ENCODE measurements at places on chromosomes 4 and X.

DNA sequence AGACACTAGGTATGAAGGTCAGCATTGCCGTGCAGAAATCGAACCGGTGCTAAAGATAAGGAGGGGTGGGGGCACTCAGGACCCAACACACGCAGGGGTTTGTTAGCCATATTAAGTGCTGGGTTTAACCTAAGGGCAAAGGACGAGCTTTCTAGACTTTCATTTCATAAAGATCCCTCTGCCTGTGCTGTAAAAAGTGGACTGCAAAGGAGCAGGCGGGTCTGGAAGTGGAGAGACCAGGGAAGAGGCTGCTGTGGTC is 1.3 kb downstream of the CASP3 start:
- DNase-seq, result no peak

- no peak for DNase-seq
These were observed 66.4 kb upstream of the OR13H1 start for GRCh38 chrX:131477498-131477897.

DNA sequence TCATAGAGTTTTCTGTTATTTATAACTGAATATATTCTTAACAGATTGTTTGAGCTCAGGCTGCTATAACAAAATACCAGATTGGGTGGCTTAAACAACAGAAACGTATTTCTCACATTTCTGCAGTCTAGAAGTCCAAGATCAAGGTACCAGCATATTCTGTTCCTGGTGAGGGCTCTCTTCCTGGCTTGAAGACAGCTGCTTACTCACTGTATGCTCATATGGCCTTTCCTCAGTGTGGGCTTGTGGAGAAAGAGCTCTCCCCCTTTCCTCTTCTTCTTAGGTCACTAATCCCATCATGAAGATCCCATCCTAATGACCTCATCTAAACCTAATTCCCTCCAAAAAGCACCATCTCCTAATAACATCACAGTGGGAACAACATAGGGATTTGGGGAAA is 117.8 kb downstream of the RASGEF1B start:
- DNase-seq, result no peak

DNA sequence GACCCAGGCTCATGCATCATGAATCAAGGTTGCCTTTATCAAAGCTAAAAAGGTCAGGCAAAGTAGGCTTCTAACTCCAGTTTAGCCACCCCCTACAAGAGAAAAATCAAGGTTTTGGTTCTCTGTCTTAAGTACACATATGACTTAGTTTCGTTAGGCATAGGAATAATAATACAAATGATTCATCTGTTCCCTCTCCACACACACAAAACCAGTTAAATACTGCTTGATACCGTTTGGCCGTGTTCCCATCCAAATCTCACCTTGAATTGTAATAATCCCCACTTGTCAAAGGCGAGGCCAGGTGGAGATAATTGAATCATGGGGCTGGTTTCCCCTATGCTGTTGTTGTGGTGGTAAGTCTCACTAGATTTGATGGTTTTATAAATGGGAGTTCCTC is 226.2 kb downstream of the HS6ST2 start:
- DNase-seq, result no peak

- DNase-seq, result no peak
These were observed 48.1 kb upstream of the BCOR start for GRCh38 chrX:40145923-40146261.

DNA sequence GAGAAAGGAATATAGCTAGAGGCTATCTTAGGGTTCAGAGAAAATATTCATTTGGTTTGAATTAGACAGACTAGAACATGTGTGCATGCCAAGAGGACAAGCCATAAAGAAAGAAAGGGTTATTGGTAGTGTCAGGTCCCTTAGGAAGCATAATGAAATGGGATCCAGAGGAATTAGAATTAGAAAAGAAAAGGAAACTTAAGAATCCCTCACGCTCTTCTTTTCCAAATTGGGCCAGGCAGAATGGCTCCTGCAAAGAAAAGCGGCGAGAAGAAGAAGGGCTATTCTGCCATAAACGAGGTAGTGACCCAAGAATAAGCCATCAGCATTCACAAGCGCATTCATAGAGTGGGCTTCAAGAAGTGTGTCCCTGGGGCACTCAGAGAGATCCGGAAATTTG is 4.9 kb upstream of the ABCG2 start:
- no peak for DNase-seq

DNA sequence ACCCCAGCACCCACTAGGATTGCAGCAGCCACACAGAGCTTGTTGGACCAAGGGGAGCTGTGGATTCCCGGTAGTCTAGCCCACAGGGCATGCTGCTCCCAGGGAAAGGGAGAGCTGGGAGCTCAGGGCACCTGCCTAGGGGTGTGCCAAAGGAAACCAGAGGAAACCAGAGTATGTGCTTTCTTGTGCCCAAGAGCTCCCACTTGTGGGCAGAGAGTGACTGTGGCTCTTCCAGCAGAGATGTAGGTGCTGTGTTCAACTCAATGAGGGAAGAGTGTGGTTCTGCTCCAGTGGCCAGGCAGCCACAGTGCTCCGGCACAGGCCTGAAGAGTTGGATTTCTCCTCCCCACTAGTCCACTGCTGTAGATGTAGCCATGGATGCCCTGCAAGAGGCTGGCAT is 1050.0 kb upstream of the INTU start:
- DNase-seq, result no peak

DNA sequence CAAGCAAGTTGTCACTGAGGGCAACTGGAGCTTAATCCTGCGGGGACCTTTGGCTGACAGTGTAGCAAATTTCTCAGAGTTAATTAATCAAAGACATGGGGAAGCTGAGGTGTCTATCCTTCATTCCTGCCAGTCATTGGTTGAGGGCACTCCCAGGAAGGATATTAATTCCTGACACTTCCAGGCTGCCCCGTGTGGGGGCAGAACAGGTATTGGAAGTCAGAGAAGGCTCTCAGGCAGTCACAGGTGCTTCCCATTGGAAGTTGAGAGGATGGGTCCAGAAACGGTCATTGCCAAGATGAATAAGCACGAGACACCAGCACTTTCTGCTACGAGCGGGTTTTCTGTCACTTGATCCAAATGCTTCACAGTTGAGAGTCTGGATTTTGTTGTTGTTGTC is 29.1 kb upstream of the CD38 start:
- no peak for DNase-seq

DNA sequence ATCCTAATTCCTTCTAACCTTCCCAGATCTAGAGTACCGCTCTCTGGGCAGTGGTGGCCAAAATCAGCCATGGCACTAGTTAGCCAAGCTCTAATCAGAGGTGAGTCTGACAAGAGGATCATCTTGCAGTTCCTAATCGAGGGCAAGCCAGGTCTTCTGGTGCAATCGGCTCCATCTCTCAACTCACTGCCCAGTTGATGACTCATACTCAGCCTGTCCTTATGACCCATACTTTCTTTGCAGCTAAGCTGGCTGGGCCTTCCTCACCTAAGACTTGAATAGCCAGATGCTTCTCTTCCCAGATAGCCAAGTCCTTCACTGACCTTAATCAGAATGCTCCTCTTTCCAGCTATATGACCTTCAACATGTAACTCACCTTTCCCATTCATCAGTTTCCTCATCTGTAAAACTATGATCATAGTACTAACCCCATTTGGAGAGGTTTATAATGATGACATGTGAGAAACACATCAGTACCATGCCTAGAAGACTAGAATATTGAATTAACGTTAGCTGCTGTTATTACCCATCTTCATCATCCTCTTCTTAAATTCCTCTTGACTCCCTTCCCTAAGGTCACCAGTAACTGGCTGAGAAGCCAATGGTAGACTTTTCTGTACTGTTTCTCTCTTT is 57.1 kb downstream of the RELL1 start:
- peak; percentile 33 for DNase-seq

- DNase-seq, result no peak
These were observed 200.4 kb downstream of the CAMK2D start for GRCh38 chr4:113561092-113561491.

All from AG04450 (cell line).